ENCODE measurements at places on chromosomes 12 and 14.

DNA sequence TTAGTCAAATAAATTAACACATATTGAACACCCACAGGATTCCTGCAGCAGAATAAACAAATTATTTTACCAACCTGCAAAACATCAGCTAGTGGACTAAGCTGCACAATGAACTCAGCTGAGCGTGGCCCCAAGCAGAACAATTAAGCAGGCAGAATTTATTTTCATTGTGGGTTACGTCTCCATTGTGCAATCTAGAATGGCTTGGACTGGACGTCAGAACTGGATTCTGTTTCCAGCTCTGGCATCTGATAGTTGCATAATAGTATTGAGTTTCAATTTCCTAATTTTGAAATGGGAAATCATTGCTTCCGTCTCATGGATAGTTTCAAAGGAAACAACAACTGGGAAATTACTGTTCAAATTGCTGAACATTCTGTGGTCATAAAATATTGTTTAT lies 35.5 kb upstream of the RERG start:
- no peak for DNase-seq

DNA sequence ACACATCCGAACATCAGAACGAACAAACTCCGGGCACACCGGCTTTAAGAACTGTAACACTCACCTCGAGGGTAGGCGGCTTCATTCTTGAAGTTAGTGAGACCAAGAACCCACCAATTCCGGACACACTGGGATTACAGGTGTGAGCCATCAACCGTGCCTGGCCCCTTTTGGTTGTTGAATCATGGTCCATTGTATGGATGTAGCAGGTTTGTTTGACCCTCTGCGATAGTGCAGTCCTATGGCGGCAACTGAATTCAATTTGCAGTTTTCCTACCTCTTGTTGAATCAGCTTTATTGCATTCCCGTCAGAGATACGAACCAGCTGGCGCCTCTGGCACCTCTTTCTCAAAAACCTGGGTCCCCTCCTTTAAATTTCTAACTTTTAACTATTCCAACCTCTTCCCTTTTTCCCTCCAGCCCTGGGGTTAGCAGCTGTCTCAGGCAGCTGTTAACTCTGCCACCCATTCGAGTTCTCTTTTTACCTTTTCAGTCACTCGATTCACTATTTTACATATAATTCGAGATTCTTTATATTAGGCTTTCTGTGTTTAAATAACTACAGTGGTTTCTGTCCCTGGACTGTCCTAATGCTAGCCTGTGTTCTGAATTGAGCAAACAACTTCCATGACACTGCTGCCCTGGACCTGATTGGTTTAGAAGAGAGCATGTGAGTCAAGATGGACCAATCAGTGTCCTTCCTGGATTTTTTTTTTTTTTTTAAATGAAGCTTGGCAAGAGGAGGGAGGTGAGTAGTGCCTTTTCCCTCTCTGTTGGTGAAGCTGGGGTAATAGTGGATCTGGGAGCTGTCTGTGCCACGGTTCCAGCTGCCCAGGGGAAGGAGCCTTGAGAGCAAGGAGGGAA lies 261.5 kb downstream of the PCNX1 start:
- DNase-seq: no peak

DNA sequence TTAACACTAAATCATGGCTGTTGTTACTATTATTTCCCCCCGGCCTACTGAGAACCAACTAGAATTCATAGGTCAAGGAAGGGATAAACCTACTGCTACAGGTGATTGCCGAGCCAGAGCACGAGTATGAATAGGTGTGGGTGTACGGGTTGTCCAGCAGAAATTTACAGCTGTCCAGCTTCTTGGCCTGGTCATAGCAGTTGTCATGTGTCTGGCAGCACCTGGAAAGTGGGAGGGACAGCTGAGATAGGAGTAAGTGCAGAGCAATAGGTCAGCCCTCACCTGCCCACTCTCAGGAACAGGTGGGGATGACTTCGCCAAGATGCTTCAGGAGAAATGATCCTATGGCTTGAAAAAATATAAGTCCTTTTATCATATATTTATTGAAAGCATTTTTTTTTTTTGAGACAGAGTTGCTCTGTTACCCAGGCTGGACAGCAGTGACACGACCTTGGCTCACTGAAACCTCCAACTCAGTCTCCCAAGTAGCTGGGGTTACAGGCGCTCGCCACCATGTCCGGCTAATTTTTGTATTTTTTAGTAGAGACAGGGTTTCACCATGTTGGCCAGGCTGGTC lies 2.6 kb downstream of the PLA2G1B start:
- no peak for DNase-seq

GRCh38 chr14:71475916-71476315 lies 456.3 kb upstream of the RGS6 start:
- DNase-seq: no peak

DNA sequence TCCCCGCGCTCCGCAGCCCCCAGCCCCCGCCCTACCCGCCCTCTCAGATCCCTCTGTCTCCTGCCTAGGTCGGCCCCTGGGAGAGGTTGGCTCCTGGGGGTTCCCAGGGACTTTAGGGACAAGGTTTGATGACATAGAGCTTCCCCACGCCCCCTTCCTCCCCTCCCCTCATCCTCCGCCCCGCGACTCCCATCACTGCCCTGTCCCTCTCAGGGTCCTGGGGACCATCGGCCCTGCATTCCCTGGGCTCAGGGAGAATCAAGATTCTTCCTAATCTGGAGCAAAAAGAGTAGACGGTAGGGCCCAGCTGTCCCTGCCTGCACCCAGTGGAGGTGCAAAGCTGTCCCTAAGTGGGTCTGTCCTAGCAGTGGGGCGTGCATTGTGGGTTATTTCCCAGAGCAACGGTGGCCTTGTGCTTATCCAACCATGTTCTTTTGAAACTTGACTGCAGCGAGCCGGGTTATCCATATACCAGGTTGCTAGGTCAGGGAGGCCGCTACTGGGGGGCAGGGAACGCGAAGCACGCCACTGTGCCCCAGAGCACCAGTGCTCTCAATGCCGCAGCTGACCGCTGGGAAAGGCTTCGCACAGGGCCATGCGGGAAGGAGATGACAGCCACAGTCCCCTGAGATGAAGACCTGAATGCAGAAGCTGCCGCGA lies 124.4 kb upstream of the PRMT8 start:
- no peak for DNase-seq

- DNase-seq: no peak
Measured at GRCh38 chr14:106826833-106827369, 1300.5 kb downstream of the TMEM121 start.

GRCh38 chr14:102591372-102591943 lies 991 bp upstream of the RCOR1 start:
- no peak for DNase-seq

GRCh38 chr14:71661441-71661840 lies 270.8 kb upstream of the RGS6 start:
- DNase-seq: no peak

GRCh38 chr12:124940143-124940392 lies 25.6 kb upstream of the UBC start:
- DNase-seq: no peak

GRCh38 chr12:114902665-114903064 lies 218.7 kb upstream of the TBX3 start:
- DNase-seq: no peak

- no peak for DNase-seq
Measured at GRCh38 chr12:89801284-89801683, 92.6 kb upstream of the ATP2B1 start.

- DNase-seq: no peak
Measured at GRCh38 chr14:85250414-85251189, 279.3 kb upstream of the FLRT2 start.

DNA sequence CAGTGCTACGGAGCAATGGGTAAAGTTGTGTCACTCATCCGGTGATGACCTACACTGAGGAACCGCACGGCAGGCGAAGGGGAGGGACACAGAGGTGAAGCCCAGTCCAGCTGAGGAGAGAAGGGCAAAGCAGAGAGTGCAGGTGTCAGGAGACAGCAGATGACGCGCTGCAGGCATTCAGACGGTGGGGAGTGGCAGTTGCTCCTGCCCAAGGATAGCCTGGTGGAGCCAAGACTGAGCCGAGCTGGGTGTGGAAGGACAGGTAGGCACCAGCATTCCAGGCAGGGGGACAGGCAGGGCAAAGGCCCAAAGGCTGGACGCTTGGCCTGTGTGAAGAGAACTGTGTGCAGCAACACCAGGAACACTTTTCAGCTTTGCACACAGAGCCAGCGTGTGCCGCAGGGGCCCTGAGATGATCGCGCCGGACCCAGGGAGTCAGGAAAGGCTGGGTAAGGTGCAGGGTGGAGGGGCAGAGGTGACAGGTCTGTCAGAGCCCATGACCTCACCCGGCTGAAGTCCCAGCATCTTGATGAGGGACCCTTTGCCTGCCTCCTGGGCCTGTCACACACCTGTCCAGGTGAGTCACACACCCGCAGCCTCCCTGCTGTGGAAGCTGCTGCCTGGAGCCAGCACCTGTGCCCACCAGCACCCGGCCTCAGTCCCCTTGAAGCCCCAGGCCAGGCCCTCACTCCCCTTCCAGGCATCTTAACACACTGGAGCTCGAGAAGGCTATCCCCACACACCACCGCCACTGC lies 48.4 kb downstream of the TSPAN11 start:
- no peak for DNase-seq

DNA sequence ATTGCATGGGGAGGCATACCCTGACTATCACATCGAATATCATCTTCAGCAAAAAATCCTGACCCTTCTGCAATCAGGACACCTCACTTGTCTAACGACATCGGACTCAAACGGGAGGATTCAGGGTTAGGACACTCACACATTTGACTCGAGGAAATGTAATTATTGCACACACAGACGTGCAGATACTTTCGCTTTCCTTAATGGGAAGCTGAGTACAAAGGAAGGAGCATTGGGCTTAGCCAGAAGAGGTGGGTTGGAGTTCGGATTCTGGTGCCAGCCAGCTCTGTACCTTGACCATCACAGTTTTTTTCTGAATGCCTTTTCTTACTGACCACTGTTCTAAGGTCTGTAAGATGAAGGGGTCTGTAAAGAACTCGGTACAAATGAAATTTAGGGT lies 260.4 kb downstream of the GALC start:
- DNase-seq: no peak

DNA sequence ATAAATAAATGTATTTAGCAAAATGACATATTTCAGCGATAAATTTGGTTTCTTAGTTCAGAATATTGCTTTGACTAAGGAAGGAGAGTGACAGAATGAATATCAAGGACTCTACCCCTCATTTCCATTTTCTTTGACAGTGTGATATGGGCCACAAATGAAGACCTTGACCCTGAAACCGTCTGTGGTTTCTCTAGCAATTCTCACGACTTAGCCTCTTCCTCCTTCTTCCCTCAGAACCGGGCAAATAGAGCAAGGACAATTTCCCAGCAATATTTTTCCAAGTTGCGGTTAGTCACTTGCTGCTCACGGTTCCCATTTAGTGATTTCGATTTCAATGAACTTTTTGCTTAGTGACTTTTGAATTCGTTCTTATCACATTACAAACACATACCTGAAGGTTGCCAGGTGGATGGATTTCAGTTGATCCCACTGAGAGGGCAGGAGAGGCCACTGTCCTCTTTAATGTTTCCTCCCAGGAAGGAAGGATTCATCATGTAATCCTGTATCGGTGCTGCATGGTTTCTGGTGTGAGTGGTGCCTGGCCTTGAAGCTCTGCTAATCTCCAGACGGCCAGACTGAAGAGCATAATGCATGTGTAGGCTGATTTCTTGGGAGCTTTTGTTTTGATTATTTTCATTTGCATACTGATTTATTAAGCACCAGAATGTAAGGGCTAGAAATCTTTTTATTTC lies 77.6 kb downstream of the CHST11 start:
- DNase-seq: no peak

- no peak for DNase-seq
Measured at GRCh38 chr14:64114166-64114565, 180.0 kb downstream of the ESR2 start.

GRCh38 chr12:41701943-41702601 lies 442.6 kb downstream of the GXYLT1 start:
- DNase-seq: no peak

DNA sequence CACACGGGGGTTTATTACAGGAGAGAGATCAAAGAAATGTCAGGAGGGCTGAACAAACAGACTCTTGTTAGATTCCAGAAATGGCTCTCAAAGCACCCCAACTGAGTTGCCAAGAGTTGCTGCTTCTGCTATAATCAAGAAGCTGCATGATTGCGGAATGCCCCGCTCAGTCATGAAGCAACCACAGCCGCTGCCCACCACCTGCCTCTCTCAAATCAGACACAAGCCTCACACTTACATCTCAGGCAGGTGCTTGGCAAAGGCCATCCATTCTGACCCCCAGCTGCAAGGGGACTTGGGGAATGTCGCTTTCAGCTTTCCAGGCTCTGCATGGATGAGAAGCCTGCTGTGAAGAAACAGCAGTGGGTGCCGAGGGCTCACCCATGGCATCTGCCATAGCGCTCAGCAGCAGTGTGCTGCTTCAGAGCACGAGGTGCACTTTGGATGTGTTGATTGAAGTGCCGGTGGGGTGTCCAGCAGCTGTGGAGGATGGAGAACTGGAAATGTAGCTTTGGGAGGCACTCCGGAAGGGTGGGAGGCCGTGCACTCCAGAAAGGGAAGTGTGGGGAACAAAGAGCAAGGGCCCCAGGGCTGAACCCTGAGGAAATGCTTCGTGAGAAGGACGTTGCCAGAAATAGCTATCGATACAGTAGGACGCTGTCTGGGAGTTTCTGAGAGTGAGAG lies 37.7 kb downstream of the LRRC74A start:
- DNase-seq: no peak

DNA sequence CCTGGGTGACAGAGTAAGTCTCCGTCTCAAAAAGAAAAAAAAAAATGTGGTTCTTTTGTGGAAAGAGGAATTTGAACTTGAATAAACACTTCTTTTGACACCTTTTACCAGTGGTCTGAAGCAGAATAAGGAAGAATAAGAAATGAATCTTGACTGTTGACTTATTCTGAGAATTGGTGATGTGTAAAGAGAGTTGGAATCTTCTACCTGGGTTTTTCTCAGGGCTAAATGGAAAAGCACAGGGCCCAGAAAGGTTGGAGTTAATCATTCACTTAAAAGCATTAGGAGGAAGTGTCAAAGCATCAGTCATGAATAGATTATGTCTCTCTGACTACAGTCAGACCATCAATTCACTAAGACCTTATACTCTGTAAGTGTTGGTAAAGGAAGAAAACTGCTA lies 13.9 kb downstream of the PNMA1 start:
- DNase-seq: no peak

DNA sequence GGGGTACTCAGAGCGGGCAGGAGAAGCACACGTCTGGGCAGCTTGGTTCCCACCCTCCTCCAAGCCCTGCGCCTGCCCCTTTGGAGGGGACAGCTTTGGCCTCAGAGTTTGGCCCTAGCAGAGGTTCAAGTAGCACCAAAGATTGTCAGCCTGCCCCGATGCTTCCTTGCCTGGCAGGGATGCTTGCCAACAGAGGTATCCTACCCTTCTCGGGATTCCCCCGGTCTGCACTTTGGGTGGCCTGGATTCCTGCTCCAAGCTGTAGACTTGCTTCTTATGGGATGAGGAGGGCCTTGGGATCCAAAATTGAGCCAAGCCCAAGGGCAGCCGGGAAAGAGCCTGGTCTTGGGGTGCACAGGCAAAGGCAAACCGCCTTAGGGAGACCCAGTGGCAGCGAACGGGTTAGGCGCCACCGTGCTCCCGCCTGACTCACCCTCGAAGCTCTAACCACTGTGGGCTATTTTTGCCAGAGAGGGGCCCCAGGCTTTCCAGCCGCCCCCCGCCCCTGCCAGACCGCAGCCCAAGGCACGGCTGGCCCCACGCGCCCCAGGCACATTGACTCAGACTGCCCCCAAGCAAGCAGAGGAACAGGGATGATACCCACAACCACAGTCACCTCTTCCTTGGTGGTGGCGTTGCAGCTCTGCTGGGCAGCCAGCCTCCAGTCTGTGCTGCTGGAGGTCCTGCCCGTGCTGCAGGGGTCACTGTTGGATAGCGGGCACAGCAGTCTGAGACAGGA lies 847 bp upstream of the WNT10B start:
- no peak for DNase-seq

Measured in BJ (cell line).